Fibroblast of skin of scalp (primary cell): ENCODE measurements at places on chromosomes 5 and 9.
A peak's percentile ranks its signal among the peaks of the same experiment; 100 is the strongest.

DNA sequence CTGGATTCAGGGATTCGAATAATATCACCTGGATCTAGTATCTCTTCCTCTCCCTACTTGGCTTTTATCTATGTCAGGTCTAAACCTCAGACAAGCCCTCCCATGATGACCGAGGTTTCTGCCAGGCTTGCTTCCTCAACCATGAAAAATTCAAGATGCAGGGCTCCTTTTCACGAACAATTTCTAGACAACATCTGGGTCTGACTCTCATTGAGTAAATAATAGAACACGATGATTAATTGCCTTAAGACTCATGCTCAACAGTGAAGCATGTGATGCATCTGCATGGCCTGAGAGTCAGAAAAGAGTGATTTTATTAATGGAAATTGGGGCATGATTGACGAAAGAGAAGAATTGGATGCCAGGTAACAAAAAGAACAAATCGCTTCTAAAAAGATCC lies 277.2 kb upstream of the ZNF608 start:
- DNase-seq: peak; percentile 54

DNA sequence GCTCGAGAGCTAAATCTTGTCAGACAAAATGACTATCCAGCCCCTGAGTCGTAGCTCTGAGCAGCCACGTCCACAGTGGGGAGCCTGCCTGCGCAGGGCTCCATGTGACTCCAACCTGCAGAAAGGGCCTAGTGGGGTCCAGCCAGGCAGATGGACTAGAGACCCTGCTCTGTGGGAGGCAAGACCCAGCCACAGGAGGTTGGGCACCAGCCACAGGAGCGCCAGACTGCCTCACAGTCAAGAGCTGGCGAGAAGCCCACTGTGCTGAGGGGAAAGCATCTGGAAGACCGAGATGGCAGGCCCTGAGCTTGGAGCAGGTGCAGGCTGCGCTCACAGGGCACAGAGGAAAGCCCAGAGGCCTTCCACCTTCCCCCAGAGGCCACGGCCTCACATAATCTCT lies 61.4 kb downstream of the C5orf15 start:
- no peak for DNase-seq

DNA sequence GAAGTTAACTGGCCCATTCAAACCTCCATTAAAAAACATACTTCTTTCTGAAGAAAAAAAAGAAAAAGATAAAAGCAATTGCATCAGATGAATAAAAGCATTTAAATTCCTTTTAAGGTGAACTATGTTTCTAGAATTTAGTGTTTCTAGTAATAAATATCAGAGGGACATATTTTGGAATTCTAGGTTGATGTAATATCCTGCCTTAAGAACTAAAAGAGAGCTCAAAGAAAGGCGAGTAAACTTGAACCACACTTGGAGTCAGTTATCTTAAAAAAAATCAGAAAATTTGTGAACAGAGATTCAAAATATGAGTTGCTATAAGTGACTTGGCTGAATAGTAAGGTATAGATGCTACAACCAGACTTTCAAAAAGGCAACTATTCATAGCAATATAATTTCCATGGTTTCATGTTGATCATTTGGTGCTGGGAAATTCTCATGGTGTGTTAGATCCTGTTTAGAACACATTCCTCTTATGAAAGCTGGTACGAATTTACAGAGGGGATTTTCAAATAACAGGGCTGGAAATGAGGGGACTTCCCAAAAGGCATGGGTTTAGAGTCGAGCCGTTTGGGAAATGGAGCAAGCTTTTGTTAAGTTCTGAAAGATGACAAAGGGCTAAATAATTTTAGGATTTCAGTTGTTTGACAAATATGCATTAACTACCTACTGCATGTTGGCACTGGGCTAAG lies 37.6 kb upstream of the RAI14 start:
- DNase-seq: no peak

- DNase-seq: no peak
Measured at GRCh38 chr9:89808756-89809181, 204.0 kb downstream of the GADD45G start.

DNA sequence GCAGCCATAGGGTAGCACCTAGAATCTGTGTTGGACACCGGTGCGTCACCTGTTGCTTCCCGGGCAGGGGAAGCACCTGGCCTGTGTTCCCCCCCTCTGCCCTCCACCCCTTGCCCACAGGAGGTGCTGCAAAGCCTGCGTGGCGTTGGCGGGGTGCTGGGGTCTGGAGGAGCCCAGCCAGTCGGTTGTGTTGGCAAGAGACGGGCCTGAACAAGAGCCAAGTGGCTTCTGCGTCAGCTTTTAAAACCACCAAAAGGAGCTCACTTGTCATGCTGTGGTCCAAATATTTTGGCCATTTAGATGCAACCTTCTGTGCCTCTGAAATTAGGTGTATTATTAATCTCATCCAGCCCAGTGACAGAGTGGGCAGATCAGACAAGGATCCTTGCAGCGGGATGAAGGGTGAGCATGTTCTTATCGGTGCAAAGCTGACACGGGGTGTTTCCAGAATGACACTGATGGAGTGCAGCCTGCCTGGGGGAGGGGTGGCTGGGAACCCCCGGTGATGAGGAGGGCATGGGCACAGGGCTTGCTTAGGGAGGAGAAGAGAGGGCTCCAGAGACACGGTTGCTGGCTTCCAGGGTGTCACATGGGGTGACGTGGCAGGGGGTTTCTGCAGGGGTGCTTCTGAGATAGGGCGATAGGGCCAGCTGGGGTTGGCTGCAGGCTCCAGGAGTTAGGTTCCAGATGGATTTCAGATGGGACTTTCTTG lies 9.7 kb upstream of the RXRA start:
- peak; percentile 62 for DNase-seq

- DNase-seq: peak; percentile 76
Measured at GRCh38 chr9:137236238-137236935, 4.7 kb upstream of the TUBB4B start.

- no peak for DNase-seq
Measured at GRCh38 chr9:132062806-132063205, 16.9 kb downstream of the MED27 start.

DNA sequence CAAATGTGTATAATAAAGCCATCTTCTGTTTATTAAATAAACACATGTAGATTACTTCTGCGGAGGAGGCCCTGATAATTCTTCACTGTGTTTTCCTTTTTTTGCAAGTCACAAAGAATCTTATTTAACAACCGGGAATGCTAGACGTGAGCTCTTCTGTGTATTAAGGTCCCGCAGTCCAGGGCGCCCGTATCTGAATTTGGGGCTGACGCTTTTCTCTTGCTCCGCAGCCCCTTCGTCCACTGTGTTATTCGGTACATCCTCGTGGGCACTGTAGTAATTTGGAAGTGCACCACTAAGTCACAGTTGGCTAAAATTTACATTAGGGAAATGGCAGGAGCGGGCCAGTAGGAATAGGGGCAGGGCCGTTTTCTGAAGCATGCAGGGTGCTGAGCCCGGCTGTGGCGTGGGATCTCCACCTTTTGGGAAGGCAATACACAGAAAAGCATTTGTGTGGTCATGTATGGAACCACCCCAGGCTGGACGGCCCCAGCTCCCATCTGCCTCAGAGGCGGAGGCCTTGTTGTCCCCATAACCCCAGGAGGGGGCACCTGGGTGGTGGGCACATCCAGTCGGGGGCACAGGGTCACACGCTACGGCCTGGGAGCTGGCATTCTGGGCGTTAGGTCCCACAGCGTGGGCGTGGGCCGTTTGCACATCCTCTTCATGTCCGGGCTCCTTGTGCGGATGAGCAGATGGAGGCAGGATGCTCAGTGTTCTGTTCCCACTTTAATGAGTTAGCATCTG lies 258.7 kb upstream of the IRX4 start:
- DNase-seq: no peak

DNA sequence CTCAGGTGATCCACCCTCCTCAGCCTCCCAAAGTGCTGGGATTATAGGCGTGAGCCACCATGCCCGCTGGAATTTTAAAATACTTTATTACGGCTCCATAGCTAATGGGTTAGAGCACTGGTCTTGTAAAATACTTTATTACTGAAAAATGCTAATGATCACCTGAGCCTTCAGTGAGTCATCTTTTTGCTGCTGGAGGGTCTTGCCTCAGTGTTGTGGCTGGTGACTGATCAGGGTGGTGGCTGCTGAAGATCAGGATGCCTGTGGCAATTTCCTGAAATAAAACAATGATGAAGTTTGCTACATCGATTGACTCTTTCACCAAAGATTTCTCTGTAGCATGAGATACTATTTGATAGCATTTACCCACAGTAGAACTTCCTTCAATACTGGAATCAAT lies 26.0 kb upstream of the GNE start:
- DNase-seq: no peak

DNA sequence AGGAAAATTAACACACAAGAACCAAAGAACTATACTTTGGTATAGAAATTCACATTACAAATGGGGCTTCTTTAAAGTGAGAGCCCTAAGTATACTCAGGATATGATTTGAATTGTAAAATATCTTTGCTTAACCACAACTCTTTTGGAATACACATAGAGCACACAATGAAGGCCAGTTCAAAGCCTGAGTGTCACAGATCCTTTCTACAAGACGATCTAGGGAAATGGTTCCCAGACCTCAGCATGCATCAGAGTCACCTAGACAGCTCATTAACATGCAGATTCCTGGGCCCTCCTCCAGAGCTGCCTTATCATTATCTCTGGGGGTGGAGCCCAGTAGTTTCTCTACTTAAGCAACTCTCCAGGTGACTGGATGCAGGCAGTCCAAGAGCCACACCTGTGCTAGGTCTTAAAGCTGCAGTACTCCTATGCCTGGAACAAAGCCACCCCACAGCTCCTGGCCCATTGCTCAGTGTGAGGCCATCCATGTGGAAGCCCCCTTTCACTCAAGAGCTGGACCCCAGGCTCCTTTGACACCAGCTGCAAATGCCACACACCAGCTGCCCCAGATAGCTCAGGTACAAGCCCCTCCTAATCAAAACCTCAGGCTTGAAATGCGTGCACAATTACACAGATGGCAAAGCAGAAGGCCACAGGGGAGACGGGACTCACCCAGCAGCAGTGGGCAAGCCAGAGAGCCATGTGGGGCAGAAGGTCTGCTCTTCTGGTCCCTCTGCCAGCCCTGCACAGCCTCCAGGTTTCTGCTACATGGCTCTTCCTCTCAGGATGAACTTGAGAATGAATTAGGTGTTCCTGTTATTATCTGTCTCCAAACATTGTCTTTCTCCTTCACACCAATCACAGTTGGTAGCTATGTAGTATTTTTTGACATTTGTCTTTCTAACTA lies 106.1 kb downstream of the SH3TC2 start:
- DNase-seq: no peak

DNA sequence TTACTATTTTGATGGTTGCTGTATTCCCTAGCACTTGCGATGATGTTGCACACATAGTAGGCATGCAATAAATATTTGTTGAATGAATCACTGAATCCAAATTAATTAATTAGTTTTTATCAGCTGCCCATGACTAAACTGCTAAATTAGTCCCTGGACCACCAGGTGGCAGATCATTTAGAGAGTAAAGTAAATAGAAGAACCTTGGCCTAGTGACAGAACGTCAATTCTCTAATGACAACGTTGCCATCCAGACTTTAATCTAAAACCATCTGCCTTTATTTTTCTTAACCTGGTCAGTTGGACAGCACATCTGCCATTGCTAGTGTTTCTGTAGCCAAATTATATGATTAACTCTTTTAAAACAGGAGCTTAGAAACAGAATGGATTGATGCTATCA lies 457.5 kb downstream of the KIF4B start:
- no peak for DNase-seq

GRCh38 chr5:74919487-74919886 lies 53.3 kb upstream of the FAM169A start:
- peak; percentile 68 for DNase-seq

GRCh38 chr5:150141544-150142184 lies 14.0 kb downstream of the PDGFRB start:
- DNase-seq: peak; percentile 84

GRCh38 chr5:134281081-134281480 lies 55.2 kb upstream of the PPP2CA start:
- no peak for DNase-seq

DNA sequence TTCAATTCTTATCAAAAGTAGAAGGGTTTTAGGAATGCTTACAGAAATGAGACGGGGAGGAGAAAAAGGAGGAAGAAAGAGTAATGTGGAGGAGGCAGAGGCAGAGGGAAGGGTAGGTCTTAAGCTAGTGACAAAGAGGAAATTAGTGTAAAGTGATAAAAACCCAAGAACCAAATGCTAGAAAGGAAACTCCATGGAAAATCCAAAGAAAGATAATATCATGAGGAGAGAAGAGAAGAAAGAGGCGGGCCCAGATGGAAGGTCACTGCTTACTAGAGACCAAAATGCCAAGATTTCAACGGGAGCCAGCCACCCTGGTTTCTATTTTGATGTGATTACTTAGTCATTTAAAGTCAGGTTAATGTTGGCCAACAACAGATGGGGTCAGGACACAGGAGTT lies 68.6 kb upstream of the IL12B start:
- no peak for DNase-seq

- no peak for DNase-seq
Measured at GRCh38 chr9:14453286-14453685, 139.3 kb upstream of the NFIB start.

DNA sequence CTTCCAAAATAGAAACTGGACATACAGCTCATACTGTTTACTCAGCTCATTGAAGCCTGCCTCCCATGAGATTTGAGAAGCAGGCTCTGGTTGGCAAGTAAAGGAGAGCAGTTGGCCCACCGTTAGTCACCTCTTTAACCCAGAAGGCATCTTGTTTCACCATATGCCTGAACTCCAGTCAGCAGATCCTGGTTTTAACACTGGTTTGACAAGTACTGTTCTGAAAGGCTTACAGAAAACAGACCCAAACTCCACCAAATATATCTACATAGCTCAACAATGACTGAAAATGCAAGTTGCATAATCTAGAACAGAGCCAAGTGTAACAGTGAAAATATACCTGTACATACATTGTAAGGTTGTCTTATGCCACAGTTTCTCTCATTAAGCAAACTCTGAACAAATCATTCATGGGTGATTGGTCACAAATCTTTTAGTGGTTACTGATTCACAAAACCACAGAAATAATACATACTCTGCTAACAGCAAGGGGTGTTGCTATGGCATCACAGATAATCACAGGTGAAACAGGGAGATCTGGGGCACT lies 198.8 kb downstream of the BNC2 start:
- peak; percentile 66 for DNase-seq

DNA sequence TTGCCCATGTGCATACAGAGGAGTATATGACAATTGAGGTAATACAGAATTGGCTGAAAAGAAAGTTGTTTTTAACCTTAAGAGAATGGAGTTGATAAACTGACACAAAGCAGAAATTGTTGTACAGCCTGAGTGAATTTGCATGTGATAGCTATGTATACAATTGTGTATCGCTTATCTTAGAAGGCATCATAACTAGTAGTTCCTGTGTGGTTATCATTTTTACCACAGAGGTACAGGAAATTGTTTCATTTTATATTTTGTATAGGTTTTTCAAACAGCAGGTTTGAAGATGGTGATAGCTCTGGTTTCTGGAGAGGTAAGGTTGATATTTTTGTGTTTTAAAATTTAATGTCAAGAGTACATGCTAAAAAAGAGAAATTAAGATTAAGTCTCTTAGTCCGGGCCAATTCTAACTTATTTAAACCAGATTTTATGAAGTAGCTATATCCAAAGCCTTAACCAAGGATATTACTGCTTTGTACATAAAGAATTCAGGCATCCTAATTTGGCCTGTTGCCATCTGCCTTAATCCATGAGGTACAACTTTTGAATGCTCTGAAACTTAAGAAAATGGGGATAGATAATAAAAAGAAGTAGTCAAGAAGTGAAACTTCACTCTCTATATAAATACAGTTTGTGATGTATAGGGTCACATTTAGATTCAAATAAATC lies 26.0 kb downstream of the DDX4 start:
- DNase-seq: peak; percentile 2

GRCh38 chr9:25117791-25118190 lies 560.5 kb downstream of the TUSC1 start:
- no peak for DNase-seq

GRCh38 chr5:15722305-15722704 lies 222.3 kb downstream of the FBXL7 start:
- no peak for DNase-seq

- DNase-seq: peak; percentile 18
Measured at GRCh38 chr9:36603006-36603405, 30.3 kb downstream of the MELK start.
